Effector memory CD4-positive, alpha-beta T cell (primary cell): ENCODE measurements at places on chromosomes 4 and X.

- no peaks in the 10 kb centered on the region for H3K4me1 ChIP-seq
- H3K27me3 ChIP-seq, result no peaks in the 10 kb centered on the region
- H3K36me3 ChIP-seq, result no peaks in the 10 kb centered on the region
- H3K27ac ChIP-seq, result no peak overlapping the region
- DNase-seq, result no peak
- no peak overlapping the region for H3K4me3 ChIP-seq
Observed at GRCh38 chrX:149198980-149199732, 305.9 kb downstream of the IDS start.

- no peak overlapping the region for H3K4me3 ChIP-seq
- H3K4me1 ChIP-seq, result no peaks in the 10 kb centered on the region
- H3K36me3 ChIP-seq, result no peaks in the 10 kb centered on the region
- no peaks in the 10 kb centered on the region for H3K27me3 ChIP-seq
- no peak overlapping the region for H3K27ac ChIP-seq
Observed at GRCh38 chr4:47719576-47719975, 118.3 kb downstream of the CORIN start.

DNA sequence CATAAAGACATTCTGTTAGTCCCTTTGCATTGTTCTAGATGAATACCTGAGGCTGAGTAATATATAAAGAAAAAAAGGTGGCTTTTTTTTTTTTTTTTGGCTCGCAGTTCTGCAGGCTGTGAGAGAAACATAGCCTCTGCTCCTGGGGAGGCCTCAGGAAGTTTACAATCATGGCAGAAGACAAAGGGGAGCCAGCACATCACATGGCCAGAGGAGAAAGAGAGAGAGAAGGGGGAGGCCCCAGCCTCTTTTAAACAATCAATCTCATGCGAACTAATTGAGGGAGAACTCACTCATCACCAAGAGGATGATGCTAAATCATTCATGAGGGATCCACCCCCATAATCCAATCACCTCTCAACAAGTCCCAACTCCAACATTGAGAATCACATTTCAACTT, 364.0 kb upstream of the EPHA5 start:
- no peaks in the 10 kb centered on the region for H3K4me1 ChIP-seq
- no peaks in the 10 kb centered on the region for H3K27me3 ChIP-seq
- H3K27ac ChIP-seq, result no peak overlapping the region
- DNase-seq, result no peak
- no peaks in the 10 kb centered on the region for H3K36me3 ChIP-seq

DNA sequence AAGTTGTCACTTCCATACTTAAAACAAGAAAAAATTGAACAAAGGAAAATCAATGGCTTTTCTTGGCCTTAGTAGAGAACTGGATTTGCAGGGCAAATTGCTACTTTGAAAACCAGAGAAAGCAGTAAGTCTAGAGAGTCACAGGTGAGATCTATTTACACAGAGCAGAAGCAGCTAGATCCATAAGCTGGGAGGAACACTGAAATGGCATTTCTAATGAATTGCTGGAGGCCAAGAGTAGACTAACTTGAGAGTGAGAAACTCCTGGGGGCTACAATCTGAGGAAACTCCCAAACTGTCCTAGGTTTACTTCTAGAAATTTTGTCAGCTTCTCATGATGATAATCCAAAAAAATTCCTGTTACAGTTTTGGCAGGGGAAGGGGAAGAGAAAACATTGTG, 133.3 kb downstream of the SPCS3 start:
- DNase-seq, result no peak
- H3K4me3 ChIP-seq, result no peak overlapping the region
- no peaks in the 10 kb centered on the region for H3K27me3 ChIP-seq
- H3K27ac ChIP-seq, result no peak overlapping the region
- H3K4me1 ChIP-seq, result no peaks in the 10 kb centered on the region
- no peaks in the 10 kb centered on the region for H3K36me3 ChIP-seq

DNA sequence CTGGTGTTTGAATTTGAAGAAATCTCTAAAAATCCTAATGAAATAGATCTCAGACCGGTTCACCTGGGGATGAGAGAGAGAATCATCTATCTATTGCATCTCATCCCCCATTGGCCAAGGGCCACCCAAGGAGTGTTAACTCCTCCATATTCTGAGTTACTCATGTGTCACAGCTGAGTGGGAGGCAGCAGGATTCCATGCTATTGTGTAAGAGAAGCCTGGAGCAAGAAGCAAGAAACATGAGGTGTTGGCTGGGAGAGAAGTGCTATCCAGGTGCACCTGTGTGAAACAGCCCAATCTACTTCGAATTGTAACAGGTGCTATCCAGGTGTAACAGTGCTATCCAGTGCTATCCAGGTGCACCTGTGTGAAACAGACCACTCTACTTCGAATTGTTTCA, 150.3 kb upstream of the MAOA start:
- no peak overlapping the region for H3K4me3 ChIP-seq
- DNase-seq, result no peak
- H3K36me3 ChIP-seq, result no peaks in the 10 kb centered on the region
- no peak overlapping the region for H3K27ac ChIP-seq
- H3K27me3 ChIP-seq, result no peaks in the 10 kb centered on the region
- no peaks in the 10 kb centered on the region for H3K4me1 ChIP-seq

- peak overlapping the region; percentile 65 for H3K4me3 ChIP-seq
- H3K27me3 ChIP-seq, result no peaks in the 10 kb centered on the region
- DNase-seq, result peak; percentile 63
- no peaks in the 10 kb centered on the region for H3K36me3 ChIP-seq
- peaks cover 24% of the 10 kb centered on the region for H3K4me1 ChIP-seq
- peak overlapping the region; percentile 92 for H3K27ac ChIP-seq
Observed at GRCh38 chrX:40175511-40176350, 78.0 kb upstream of the BCOR start.

DNA sequence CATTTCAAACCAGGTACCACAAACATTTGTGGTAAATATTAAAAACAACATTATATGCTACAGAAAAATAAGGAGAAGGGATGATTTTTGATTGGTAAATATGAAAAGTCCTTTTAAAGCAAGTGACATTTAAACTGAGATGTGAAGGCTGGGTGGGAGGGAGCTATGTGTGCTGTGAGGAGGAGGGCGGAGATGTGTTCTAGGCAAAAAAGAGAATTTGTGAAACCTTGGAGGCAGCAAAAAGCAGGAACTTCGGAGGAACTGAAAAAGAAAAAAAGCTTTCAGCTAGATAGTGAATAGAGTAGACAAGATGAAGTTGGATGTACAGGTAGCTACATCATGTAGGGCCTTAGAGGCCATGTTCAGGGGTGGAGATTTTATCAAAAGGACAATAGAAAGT, 10.1 kb upstream of the ARAP2 start:
- no peak for DNase-seq
- peaks cover 10% of the 10 kb centered on the region for H3K4me1 ChIP-seq
- H3K27ac ChIP-seq, result no peak overlapping the region
- no peaks in the 10 kb centered on the region for H3K36me3 ChIP-seq
- H3K27me3 ChIP-seq, result no peaks in the 10 kb centered on the region
